ENCODE measurements at places on chromosomes 3 and 15. TPM values are rescaled to one million over a fixed set of nuclear protein-coding genes. Genes with fewer than 3 reads are reported as not detected.

GRCh38 chr15:96500508-96500907, 170.0 kb downstream of the NR2F2 start:
- DNase-seq, result no peak

- no peak for DNase-seq
Measured at GRCh38 chr15:57038040-57038439, 119.6 kb downstream of the TCF12 start.

DNA sequence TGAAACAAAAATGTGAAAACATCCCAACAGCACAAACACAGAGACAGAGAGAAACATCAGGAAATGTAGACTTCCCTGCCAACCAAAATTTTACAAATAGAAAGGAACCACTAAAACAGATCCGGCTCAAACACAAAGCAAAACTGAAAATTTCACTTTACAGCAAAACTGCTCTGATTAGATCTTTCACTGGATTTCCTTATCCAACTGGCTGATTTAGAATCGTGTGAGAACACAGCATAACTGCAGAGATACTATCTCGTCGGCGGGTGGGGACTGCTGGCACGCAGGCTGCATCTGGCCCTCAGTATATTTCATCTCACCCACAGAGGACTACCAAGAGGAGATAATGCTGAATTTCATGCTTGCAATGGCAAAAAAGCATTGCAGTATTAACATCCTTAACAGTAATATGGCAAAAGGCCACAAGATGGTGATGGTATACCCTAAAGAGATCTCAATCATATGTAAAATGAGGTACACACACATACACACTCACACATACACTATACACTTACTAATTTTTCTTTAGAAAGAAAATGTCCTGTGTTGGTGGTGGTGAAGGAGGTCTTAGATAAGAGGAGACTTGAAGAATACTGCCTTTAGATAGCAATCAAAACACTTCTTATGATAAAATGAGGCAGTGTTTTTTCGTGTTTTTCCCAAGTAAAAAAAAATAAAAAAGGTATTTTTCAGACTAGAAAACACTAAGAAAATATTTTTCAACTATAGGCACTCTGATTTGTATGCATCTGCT, 10.6 kb upstream of the LEO1 start:
- DNase-seq, result no peak

DNA sequence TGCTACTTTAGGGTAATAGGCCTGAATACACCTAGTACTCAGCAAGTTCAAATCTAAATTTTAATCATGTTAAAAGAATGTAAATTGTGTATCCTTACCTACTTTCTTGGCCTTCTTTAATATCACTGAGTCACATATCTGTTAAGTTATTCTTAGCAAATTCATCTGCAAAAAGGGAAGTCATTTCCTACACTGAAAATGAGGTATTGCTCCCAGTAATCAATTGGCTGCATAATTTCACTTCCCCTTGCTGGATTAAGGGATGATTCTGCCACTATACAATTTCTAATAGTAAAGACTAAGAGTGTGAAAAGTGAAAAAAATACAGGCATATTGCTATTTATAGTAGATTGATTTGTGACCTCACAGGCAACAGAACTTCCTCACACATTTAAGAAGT, 47.8 kb downstream of the CCDC54 start:
- DNase-seq, result no peak

GRCh38 chr3:124636101-124636862, 94.0 kb upstream of the UMPS start:
- DNase-seq, result no peak

GRCh38 chr3:182259579-182259978, 533.7 kb upstream of the ATP11B start:
- peak; percentile 39 for DNase-seq

GRCh38 chr3:7520059-7520458, 659.1 kb downstream of the GRM7 start:
- no peak for DNase-seq

GRCh38 chr3:139764936-139765335, 87.2 kb upstream of the NMNAT3 start:
- no peak for DNase-seq

The PIERCE2 gene
- total RNA-seq, result 1.2 TPM

The ATRIP gene
- 3.9 TPM for total RNA-seq

- no peak for DNase-seq
Measured at GRCh38 chr3:84547207-84547606, 411.6 kb upstream of the CADM2 start.

GRCh38 chr3:139394116-139394515, 4.7 kb upstream of the COPB2 start:
- no peak for DNase-seq

DNA sequence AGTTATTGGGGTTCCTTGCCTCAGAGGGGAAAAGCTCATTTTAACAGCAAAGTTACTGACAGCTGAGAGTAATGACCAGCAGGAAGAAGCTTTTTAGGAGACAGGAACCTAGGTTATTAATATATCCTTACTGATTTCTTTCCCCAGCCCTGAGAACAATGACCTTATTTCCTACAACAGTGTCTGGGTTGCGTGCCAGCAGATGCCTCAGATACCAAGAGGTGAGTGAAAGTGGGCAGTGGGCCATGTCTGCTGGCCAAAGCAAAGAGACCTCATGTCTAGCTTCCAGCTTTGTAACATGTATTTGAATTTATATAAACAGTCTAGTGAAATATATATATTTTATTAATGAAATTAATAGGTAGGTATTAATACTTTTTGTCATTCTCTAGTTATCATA, 5.0 kb downstream of the CCNDBP1 start:
- peak; percentile 79 for DNase-seq

DNA sequence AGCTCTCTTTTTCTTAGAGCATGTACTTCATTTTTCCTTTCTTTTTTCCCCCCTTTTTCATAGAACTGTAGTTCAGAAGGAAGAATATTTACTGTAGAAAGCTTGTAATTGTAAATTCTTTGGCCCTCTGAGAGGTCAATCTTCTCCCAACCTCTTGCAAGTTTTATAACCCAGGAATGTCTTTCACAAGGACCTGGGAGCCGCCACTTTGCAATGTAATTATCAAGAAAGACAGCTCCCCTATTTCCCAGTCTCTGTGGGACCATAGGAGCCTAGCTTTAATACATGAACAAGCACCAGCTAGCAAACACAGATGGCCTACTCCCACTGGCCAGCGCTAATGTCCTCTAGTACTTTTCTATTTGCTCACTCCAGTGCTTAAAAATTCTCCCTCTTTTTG, 51.4 kb downstream of the NFKBIZ start:
- DNase-seq, result no peak

- no peak for DNase-seq
Measured at GRCh38 chr3:56547486-56547885, 9.5 kb upstream of the CCDC66 start.

The PSTPIP1 gene
- total RNA-seq, result 14.1 TPM

DNA sequence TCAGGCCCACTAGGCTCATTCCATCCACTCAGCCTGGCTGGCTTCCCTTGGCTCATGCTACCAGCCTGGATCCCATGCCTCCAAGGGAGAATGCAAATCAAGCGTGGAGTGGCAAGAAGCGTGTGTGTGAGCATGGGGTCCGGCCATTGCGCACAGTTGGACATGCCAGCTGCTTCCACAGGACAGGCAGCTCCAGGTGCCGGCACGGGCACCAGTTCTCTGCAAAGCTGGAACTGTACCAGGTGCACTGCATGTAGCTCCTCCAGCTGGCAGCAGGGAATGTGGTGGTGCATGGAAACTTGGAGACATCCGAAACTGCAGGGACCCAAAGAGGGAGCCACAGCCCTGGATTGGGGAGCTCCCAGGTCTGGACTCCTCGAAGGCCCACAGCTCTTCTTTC, 449.8 kb downstream of the EPHA6 start:
- DNase-seq, result no peak

The CEMIP gene
- total RNA-seq, result 0.44 TPM

DNA sequence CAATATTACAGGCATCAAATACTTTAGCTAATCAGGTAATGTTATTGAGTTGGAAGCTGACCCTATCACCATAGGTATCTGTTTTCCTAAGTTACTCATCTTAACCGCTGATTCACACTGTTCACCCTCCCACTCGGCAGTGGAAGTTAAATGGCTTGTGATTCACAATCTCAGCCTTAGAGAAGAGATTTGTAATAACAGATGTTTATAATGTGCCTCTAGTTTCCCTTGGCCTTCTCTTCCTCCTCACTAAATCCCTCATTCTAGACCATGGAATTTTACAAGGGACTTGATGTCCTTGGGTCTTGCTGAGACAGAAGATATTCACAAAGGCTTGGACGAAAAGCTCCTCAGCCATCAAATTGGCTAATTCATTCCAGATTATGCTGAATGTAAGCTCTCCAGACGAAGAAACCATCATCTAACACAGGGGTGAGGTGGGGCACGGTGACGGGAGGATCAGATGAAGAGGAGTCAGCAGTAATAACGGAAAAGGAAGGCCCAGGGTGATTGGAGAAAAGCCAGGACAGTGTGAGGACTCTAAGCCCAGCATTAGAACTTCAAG, 931.7 kb downstream of the MCTP2 start:
- no peak for DNase-seq

DNA sequence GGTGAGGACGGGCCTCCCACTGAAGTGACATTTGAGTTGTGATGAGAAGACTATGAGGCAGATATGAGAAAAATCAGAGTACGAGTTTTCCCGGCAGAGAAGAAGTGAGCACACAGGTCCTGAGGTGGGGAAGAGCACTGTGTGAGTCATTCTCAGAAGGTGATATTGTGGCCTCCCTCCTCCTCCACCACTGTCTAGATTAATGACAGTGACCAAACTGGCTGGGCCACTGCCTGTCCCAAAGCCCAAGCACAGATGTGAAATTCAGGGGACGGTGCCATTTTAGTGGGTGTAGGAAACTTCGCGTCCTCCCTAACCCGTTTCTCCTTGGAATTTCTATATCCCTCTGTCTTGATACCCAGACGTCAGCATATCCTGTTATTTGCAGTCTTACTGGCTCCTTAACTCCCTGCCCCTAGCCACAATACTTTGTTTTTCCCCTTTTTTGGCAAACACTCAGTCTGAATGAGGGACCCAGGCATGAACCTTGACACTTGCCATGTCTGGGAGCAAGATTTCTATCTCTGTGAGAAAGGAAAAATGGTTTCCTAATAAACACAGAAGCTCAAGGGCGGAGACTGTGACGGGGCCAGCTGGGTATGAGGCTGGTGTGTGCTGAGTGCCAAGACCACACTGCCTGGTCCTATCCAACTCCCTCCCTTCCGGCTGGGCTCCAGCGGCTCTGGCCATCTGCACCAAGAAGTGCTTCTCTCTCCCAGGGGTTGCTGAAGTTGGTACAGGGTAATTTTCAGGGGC, 15.2 kb downstream of the PRICKLE2 start:
- peak; percentile 90 for DNase-seq

The PDCD7 gene
- 19.3 TPM for total RNA-seq

- DNase-seq, result no peak
Measured at GRCh38 chr3:127461286-127461910, 129.1 kb downstream of the TPRA1 start.

DNA sequence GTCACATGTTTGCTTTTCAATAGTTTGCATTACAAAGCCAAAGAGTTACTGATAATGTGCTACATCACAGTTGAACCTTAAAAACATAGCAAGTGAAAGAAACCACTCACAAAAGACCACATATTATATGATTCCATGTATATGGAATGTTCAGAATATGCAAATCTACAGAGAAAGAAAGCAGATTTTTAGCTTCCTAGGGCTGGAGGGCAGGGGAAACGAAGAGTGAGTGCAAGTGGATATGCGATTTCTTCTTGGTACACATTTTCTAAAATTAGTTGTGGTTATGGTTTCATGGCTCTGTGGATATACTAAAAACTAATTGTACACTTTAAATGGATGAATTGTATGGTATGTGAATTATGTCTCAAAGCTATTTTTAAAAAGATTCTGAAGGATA, 4.0 kb upstream of the GBE1 start:
- DNase-seq, result no peak

The RTP1 gene
- not detected for total RNA-seq

DNA sequence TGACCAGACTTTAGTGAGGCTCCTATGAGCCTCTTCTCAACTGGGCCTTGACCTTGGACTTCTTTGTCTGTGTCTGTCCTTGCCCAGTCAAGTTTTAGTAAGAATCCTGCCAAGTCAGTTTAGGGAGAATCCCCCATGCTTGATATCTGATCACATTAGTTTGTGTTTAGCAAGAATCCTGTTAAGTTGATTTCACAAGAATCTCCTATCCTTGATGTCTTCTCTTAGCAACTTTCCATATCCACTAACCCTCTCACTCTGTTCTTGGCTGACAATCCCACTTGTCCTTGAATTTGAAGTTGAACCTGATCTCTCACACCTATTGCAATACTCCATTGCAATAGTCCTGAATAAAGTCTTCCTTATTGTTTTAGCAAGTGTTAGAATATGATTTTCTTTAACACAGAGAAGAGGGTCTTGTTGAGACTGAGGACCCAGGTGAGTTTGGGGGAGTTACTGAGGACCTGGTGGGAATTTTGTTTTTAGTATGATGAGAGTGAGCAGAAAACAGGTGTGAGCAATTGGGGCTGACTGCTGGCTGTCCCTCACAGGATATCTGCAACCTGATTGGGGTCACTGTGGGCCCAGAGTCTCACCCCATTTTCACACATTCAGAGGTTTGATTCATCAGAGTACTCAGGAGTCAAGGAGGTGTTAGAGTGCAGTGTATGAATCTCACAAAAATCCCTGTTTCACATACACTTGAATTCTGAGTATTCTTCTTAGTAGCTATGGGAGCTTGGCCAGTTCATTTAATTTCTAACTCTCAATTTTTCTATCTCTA, 39.9 kb upstream of the TNFAIP8L3 start:
- DNase-seq, result no peak

GRCh38 chr3:141663993-141664392, 74.1 kb upstream of the RNF7 start:
- no peak for DNase-seq

DNA sequence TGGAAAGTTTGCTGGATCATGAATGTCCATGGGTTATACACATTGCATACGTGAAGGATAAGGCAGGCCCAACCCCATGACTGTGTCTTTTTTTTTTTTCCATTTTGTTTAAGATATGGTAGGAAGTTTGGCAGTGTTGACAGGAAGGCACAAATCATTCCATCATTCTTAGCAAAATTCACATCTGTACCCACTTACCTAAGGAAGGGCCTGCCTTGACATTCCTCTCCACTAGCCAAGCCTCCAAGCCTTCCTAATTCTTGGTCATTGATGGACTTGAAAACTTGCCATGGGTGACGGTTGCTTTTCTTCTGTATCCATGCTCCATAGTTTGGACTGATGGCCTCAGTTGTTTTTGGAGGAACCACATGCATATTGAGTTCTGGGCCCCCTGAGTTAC, 54.4 kb downstream of the ARNT2 start:
- DNase-seq, result no peak

DNA sequence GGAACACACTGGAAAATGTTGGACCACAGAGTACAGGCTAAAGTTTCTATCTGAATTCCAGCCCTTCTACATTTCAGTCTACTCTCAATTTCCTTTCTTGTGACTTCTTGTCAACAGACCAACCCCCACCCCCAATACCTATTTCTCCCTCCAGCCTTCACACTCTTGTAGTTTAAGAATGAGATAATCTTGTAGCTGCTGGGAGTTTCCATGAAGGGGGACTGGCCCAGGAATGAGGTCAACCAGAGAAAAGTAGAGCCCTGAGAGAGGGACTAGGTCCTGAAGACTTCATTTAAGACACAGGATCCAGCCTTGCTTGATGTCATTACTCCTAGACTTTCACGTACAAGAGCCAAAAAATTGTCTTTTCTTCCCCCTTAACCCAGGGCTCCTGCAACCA, 29.5 kb upstream of the FAM107A start:
- DNase-seq, result no peak

- DNase-seq, result no peak
Measured at GRCh38 chr3:195013411-195014361, 257.3 kb downstream of the XXYLT1 start.

GRCh38 chr15:63597821-63598220, 634 bp downstream of the FBXL22 start:
- DNase-seq, result no peak

GRCh38 chr3:74631351-74632140, 17.1 kb upstream of the CNTN3 start:
- no peak for DNase-seq
